Cardiac muscle cell (in vitro differentiated cells and primary cell): ENCODE measurements at places on chromosomes 12 and 14. TPM values are rescaled to one million over a fixed set of nuclear protein-coding genes. Genes with fewer than 3 reads are reported as not detected.

DNA sequence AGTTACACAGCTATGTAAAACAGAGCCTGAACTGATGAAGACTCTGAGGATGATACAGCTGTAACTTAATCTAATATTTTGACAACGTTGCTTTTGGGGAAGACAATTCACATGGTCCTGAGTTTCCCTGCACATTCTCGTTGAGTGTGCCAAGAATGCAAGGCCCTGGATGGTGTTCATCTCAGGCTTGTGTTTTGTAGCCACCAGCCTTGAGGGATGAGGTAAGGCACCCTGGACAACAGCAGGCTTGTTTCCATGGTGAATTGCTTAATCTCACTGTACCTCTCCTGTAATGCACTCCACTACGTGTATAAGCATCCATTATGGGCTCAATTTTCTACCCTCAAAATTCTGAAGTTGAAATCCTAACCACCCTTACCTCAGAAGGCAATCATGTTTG lies 2.1 kb downstream of the CATSPERB start:
- no peaks in the 10 kb centered on the region for H3K36me3 ChIP-seq
- H3K4me3 ChIP-seq = no peak overlapping the region
- H3K27ac ChIP-seq = no peak overlapping the region
- no peaks in the 10 kb centered on the region for H3K4me1 ChIP-seq

- DNase-seq = no peak
- no peaks in the 10 kb centered on the region for H3K36me3 ChIP-seq
- H3K4me3 ChIP-seq = no peak overlapping the region
- no peaks in the 10 kb centered on the region for H3K4me1 ChIP-seq
- peaks cover 59% of the 10 kb centered on the region for H3K27me3 ChIP-seq
- no peak overlapping the region for H3K27ac ChIP-seq
Measured at GRCh38 chr12:118986050-118986449, 4.7 kb downstream of the SRRM4 start.

GRCh38 chr12:113298861-113299545 lies 35.9 kb downstream of the SLC8B1 start:
- no peak overlapping the region for H3K4me3 ChIP-seq
- no peaks in the 10 kb centered on the region for H3K27me3 ChIP-seq
- H3K36me3 ChIP-seq = no peaks in the 10 kb centered on the region
- no peak for DNase-seq
- no peak overlapping the region for H3K27ac ChIP-seq

- H3K27ac ChIP-seq = peak overlapping the region; percentile 1
- H3K4me3 ChIP-seq = no peak overlapping the region
- H3K4me1 ChIP-seq = peaks cover 5% of the 10 kb centered on the region
- no peaks in the 10 kb centered on the region for H3K27me3 ChIP-seq
- H3K36me3 ChIP-seq = no peaks in the 10 kb centered on the region
- peak; percentile 44 for DNase-seq
Measured at GRCh38 chr14:43475757-43476156, 1031.3 kb downstream of the FSCB start.

DNA sequence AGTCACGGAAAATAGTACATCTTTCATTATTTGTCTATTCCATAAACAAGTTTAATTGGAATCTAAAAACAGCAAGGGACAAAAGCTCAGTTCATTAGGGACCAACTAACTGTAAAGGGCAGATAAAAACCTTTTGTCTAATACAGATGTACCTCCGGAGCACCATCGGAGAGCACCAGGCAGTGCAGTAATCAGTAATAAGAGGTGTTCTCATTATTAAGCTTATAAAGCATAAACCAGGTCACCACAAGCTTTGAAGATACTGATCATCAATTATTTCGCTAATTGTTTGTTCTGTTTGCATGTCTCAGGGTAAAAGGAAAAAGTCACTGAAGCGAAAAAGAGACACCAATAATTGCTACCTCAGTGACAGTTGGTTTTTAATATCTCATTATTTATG lies 207.3 kb upstream of the PRKD1 start:
- no peak overlapping the region for H3K27ac ChIP-seq
- DNase-seq = no peak
- H3K27me3 ChIP-seq = no peaks in the 10 kb centered on the region
- no peaks in the 10 kb centered on the region for H3K36me3 ChIP-seq
- H3K4me1 ChIP-seq = no peaks in the 10 kb centered on the region
- no peak overlapping the region for H3K4me3 ChIP-seq

DNA sequence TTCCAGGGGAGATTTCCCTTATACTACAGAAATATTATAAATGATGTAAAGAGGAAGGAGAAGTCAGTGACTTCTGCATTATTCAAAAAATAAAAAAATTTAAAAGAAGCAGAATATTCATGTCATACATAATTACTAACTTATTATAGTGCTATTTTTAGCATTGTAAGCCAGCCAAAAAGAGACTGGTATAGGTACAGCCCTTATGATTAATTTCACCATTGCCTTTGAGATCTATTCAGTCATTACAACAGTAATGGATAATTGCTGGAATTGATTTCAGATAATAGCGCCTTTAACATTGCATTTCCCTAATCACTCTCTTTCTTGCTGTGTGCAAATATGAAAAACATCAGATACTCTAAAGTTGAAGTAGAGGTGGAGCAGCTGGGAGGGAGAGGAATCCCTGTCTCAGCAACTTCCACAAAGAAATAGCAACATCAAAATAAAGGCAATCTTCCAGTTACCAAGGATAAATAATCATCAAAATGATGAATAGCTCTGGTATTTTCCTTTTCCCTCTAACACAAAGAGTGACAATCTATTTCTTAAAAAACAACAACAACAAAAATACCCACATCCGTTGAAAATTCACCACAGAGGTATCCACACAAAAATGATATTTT lies 71.8 kb upstream of the OVCH1 start:
- H3K4me1 ChIP-seq = peaks cover 9% of the 10 kb centered on the region
- no peak overlapping the region for H3K27ac ChIP-seq
- no peaks in the 10 kb centered on the region for H3K27me3 ChIP-seq
- no peak for DNase-seq

- H3K36me3 ChIP-seq = no peaks in the 10 kb centered on the region
- no peak overlapping the region for H3K4me3 ChIP-seq
- no peak overlapping the region for H3K27ac ChIP-seq
- no peaks in the 10 kb centered on the region for H3K27me3 ChIP-seq
- H3K4me1 ChIP-seq = no peaks in the 10 kb centered on the region
- DNase-seq = no peak
Measured at GRCh38 chr12:111084605-111085004, 164.2 kb upstream of the MYL2 start.

DNA sequence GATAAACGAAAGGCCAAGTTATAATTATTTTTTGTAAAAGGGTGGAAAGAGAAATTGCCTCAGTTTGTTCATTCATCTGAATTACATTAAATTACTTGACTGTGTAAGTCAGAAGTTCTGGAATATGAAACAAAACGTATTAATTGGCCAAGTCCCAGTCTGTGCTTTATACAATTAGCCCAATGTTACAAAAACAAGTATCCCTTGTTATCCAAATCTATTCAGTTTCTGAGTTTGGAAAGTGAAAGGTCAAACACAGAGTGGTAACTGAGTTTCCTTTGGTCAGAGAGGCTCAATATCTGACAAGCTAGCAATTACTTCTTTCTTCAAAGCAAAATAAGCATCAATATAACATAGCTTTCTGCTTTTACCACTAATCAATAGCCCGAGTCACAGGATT lies 62.6 kb downstream of the SPPL3 start:
- DNase-seq = no peak
- H3K27me3 ChIP-seq = no peaks in the 10 kb centered on the region
- H3K4me3 ChIP-seq = no peak overlapping the region
- H3K36me3 ChIP-seq = no peaks in the 10 kb centered on the region
- peaks cover 34% of the 10 kb centered on the region for H3K4me1 ChIP-seq

DNA sequence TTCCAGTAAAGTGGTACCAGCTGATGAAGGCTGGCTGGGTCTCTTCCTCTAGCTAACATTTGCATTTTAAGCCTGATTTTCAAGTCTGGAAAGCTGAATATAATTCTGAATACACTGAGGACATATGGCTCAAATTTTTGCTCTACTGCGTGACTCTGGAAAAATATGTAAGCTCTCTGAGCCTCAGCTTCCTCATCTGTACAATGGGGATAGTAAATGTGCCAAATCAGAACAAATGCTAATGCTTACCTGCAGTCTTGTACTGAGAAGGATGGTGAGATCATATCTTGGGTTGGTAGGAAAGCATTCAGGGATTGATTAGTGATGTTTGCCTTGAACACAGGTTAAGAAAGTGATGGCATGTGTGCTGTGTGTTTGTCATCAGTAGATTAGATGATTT lies 14.6 kb downstream of the HNF1A start:
- H3K27ac ChIP-seq = no peak overlapping the region
- H3K27me3 ChIP-seq = no peaks in the 10 kb centered on the region

DNA sequence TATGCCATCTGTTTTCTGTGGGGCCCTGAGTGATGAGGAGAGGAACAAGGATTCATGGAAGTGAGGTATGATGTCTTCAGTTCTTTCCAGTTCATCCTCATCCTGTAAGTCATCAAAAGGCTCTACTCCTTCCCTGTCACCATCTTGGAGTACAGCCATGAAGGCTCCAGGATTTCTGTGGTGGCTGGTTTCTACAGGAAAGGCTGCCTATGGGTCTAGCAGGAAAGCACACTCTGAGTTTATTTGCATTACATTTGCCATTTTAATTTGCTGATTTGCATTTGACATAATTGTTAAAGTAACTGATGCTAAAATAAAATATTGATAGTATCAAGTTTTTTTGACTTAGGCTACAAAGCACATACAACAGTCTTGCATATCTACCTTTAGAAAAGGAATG lies 11.2 kb downstream of the TTC6 start:
- H3K36me3 ChIP-seq = no peaks in the 10 kb centered on the region
- H3K27ac ChIP-seq = no peak overlapping the region
- no peak overlapping the region for H3K4me3 ChIP-seq

DNA sequence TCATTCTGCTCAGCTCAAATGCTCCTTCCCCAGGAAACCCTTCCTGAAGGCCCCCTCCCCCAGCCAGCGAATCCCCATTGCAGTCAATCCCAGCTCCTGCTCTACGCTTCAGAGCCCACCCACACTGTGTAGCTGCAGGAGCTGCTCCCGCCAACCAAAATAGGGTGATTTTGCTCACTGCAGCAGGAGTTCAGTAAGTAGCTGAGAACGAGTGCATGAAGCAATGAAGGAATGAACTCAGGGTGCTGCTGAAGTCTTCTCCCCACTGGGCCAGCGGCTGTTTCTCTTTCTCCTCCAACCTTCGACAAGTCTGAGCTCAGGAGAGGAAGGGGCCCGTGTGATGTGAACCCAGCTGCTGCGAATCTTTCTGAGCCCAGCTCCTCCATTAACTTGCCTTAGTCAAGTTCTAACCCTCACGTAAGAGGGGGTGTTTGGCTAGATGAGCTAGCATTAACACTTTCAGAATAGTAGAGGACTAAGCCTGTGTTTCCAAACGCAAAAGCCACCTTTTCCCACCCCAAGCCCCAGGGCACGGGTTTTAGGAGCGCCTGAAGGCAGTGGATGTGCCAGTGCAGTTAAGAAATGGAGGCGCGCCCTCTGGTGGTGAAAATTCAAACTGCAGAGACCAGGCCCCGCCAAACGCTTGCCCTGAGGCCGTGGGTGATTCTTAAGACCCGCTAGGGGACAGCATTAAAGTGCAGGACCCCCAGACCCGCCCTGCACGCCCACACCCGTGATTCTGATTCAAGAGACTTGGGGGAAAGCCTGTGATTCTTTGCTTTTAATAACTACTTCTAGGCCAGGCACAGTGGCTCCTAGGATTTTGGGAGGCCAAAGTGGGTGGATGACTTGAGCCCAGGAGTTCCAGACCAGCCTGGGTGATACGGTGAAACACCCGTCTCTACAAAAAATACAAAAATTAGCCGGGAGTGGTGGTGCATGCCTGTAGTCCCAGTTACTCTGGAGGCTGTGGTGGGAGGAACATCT lies 11.9 kb upstream of the SERPINA4 start:
- no peaks in the 10 kb centered on the region for H3K4me1 ChIP-seq
- H3K27me3 ChIP-seq = no peaks in the 10 kb centered on the region
- H3K27ac ChIP-seq = no peak overlapping the region
- DNase-seq = peak; percentile 74

GRCh38 chr12:752695-753610 lies 574 bp downstream of the WNK1 start:
- DNase-seq = peak; percentile 78
- no peaks in the 10 kb centered on the region for H3K27me3 ChIP-seq
- peak overlapping the region; percentile 92 for H3K27ac ChIP-seq
- peak overlapping the region; percentile 99 for H3K4me3 ChIP-seq
- no peaks in the 10 kb centered on the region for H3K36me3 ChIP-seq

GRCh38 chr12:68240975-68241374 lies 12.4 kb downstream of the IL22 start:
- no peak overlapping the region for H3K27ac ChIP-seq
- peaks cover 41% of the 10 kb centered on the region for H3K4me1 ChIP-seq
- no peak overlapping the region for H3K4me3 ChIP-seq
- DNase-seq = no peak
- H3K36me3 ChIP-seq = no peaks in the 10 kb centered on the region

GRCh38 chr12:97951239-97951638 lies 488.6 kb downstream of the RMST start:
- no peaks in the 10 kb centered on the region for H3K36me3 ChIP-seq
- no peak overlapping the region for H3K4me3 ChIP-seq
- no peaks in the 10 kb centered on the region for H3K27me3 ChIP-seq
- no peaks in the 10 kb centered on the region for H3K4me1 ChIP-seq
- no peak for DNase-seq
- no peak overlapping the region for H3K27ac ChIP-seq

- H3K4me3 ChIP-seq = no peak overlapping the region
- no peaks in the 10 kb centered on the region for H3K27me3 ChIP-seq
- H3K27ac ChIP-seq = peak overlapping the region; percentile 38
- H3K36me3 ChIP-seq = no peaks in the 10 kb centered on the region
- peak; percentile 73 for DNase-seq
- peaks cover 10% of the 10 kb centered on the region for H3K4me1 ChIP-seq
Measured at GRCh38 chr12:116346222-116346621, 68.7 kb upstream of the MED13L start.

- no peak for DNase-seq
- H3K4me3 ChIP-seq = no peak overlapping the region
- H3K27me3 ChIP-seq = no peaks in the 10 kb centered on the region
Measured at GRCh38 chr12:46956451-46957035, 122.9 kb upstream of the PCED1B start.

DNA sequence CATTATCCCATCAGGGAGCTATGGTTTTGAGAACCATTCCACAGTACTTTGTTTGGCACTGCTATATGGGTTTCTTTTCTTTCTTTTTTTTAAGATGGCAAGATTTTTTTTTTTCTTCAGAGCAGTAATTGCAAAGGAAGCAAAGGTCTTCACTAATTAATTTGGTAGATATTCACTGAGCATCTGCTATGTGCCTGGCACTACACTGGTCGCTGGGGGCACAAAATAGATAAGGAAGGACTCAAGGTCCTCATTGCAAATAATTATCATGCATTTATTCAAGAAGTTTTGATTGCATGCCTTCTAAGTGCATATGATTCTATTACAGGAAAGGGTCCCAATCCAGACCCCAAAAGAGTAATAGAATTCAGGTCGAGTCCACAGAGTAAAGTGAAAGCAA lies 10.0 kb upstream of the ATP2A2 start:
- H3K27me3 ChIP-seq = no peaks in the 10 kb centered on the region
- H3K4me3 ChIP-seq = no peak overlapping the region
- peaks cover 34% of the 10 kb centered on the region for H3K4me1 ChIP-seq
- DNase-seq = no peak
- H3K36me3 ChIP-seq = no peaks in the 10 kb centered on the region

- H3K4me1 ChIP-seq = no peaks in the 10 kb centered on the region
Measured at GRCh38 chr12:125050868-125051267, 14.4 kb upstream of the AACS start.

FOXG1 gene
- 0.11 TPM in 1 of 2 replicates, not detected in the other for total RNA-seq

BICDL1 gene
- 3.7 and 9.7 TPM in 2 replicates for total RNA-seq

DCN gene
- total RNA-seq = 0.92 and 1.5 TPM in 2 replicates

DPF3 gene
- total RNA-seq = 40.8 and 84.8 TPM in 2 replicates

FAM222A gene
- 35.5 and 42.9 TPM in 2 replicates for total RNA-seq

LAG3 gene
- total RNA-seq = 0.15 TPM in 1 of 2 replicates, not detected in the other

SLC2A14 gene
- 0.07 TPM in 1 of 2 replicates, not detected in the other for total RNA-seq

GPX2 gene
- total RNA-seq = not detected in 2 replicates

ST8SIA1 gene
- total RNA-seq = 5.4 and 10.1 TPM in 2 replicates

ACOT4 gene
- 0.24 and 0.42 TPM in 2 replicates for total RNA-seq

KRT4 gene
- total RNA-seq = not detected in 2 replicates

FGF6 gene
- not detected in 2 replicates for total RNA-seq
